NCI-H187 (cell line): ENCODE measurements at places on chromosomes 7 and 10.

GRCh38 chr7:132836746-132837145, 245.1 kb downstream of the CHCHD3 start:
- no peak for DNase-seq

DNA sequence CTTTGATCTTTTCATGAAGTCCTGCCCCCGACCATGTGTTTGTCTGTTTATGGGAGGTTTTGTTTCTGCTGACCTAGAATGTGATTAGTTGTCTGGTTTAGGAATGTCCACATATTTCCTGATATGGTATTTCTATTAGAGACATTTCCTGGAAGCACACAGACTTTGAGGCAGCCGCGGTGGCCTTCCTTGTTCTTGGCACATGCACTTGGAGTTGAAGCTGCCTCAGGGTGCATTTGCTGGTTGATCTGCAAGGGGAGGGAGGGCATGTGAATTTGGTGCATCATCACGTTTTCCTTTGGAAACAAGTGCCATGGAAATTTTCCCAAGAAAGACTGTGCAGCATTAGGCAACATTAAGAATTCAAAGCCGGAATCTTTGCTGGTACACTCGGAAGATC, 328.7 kb downstream of the PAXIP1 start:
- no peak for DNase-seq

GRCh38 chr10:92124616-92125143, 166.2 kb downstream of the CPEB3 start:
- DNase-seq, result no peak

- no peak for DNase-seq
Observed at GRCh38 chr7:33632840-33633525, 272.4 kb upstream of the BMPER start.

DNA sequence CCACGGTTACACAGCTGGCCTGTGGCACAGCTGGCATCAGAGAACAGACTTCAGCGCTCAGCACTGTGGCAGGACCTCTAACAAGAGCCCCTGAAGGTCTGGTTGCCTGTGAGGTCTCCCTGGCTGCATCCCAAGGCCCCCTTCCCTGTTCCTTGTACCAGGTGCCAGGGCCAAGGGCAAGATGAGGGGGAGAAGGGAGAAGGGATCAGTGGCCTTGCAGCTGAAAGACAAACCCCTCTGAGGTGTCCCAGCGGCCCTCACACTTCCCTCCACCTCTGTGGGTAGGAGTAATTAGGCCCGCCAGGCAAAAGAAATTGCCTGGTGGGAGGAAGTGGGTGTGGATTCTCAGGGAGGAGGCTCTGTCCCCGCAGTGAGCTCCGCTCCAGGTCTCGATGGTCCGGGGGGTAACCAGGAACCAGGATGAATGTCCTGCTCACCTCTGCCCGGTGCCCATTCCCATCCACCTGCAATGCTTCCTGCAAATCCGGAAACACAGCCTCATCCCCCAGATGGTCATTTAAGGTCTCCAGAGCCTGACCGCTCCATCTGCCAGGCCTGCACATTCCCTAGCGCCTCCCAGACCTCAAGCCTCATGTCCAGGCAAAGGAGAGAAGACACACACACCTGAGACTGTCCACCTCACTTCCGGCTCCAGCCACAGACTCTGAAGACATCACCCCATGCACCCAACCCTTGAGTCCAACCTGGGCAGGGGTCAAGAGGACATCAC, 22.7 kb downstream of the GRID2IP start:
- no peak for DNase-seq

DNA sequence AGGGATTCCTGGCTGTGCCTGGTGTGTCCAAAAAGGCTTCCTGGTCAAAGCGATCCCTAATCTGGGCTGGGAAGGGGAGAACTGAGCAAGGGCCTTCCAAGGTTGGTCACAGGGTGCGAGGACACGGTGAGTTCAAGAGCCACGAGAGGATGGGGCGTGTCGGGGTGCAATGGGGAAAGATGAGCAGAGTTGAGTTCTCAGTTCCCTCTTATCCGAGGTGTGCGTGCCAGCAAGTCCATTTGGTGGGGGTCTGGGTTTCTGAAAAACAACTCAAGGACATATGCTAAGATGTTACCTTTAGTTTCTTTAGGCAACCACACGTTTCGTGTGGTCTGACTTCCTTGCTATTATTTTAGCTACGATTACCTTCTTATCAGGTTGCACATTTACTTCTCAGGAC, 1.3 kb downstream of the ZNF775 start:
- no peak for DNase-seq

- DNase-seq, result no peak
Observed at GRCh38 chr10:69375307-69376151, 41.2 kb downstream of the TACR2 start.

GRCh38 chr7:11784769-11785536, 47.0 kb downstream of the THSD7A start:
- DNase-seq, result no peak

GRCh38 chr7:45967591-45968157, 46.6 kb upstream of the IGFBP3 start:
- DNase-seq, result no peak

DNA sequence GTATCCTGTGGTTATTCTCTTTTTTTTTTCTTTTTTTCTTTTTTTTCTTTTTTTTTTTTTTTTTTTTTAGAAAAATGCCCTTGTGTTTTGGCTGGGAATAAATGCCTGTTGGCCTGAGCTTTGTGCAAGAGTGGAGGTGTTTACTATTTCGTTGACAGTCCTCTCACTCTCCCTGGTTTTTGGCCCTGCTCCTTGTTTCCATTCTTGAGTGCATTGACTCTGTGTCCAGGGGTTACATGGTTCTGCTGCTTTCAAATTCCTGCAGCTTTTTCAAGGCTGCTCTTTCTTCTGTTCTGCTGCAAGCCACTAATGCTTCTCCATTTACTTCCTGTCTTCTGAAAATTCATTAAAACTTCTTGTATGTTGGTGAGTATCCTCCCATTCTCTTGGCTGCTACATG, 59.7 kb upstream of the TBX20 start:
- no peak for DNase-seq

GRCh38 chr7:124992851-124993562, 63.4 kb upstream of the POT1 start:
- DNase-seq, result no peak

DNA sequence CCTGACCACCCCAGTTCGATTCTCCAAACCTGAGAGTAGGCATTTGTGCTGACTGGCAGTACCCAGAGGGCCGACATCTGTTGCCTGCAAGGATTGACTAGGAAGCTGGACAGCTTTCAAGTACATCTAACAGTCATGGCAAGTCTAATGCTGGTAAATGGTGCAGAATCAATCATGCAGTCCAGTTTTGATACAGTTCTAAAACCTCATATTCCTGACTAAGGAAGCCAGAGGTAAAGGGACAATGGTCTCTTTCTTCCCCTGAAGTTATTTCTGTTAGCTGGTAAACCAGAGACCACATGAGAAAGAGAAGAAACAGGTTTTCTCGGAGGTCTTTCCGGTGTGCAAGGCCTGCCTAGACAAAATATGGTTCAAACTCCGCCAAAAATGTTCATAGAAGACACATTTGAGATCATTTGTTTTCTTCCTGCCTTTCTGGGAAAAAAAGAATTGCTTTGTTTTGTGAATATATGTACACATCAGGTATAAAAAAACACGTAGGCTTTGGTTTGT, 97.1 kb downstream of the WDR37 start:
- DNase-seq, result no peak

DNA sequence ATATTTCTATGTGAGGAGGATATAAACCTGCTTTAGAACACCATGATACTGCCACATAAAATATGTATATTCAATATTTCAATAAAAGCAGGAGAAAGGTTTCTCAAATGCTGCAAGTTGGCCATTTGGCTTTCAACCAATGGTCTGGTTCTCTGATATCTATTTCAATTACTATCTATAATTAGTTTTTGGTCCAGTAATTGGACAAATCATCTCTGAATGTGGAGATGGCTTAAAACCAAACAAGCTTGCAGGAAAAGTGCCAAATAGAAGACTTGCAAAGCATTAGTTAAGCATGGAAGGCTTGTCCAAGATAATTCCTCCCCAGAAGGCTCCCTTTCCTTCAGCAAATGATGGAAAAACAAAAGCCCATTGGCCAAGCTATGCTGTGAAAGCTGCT, 140.1 kb downstream of the CPEB3 start:
- no peak for DNase-seq

GRCh38 chr10:5782174-5782573, 31.1 kb downstream of the GDI2 start:
- DNase-seq, result no peak

GRCh38 chr10:97553575-97554031, 19.0 kb upstream of the ANKRD2 start:
- DNase-seq, result no peak

GRCh38 chr7:34155220-34155908, 250.0 kb downstream of the BMPER start:
- no peak for DNase-seq

DNA sequence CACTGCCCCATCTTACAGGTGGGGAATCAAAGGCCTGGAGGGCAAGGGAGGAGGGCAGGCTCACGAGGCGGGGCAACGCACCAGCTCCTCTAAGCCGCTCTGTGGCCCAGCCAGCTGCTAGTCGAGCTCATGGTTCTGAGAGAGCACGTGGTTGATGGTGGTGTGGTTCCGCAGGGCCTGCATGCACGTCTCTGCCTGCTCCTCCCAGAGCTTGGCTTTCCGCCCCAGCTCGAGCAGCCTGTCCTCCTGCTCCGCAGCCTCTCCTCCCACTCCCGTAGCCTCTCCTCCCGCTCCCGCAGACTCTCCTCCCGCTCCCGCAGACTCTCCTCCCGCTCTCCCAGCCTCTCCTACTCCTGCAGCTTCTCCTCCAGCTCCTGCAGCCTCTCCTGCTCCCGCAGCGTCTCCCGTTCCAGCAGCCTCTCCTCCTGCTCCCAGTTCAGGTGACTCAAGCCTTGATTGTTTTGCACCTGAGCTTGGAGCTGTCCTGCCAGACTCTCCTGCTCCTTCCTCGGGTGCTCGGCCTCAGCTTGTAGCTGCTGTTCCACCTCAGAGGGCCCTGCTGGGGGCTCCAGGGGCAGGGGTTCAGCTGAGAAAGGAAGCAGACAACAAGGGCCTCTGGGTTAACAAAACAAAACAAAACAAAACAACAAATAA, 19.1 kb upstream of the MTPAP start:
- no peak for DNase-seq

GRCh38 chr10:22086730-22087401, 83.3 kb upstream of the DNAJC1 start:
- no peak for DNase-seq

DNA sequence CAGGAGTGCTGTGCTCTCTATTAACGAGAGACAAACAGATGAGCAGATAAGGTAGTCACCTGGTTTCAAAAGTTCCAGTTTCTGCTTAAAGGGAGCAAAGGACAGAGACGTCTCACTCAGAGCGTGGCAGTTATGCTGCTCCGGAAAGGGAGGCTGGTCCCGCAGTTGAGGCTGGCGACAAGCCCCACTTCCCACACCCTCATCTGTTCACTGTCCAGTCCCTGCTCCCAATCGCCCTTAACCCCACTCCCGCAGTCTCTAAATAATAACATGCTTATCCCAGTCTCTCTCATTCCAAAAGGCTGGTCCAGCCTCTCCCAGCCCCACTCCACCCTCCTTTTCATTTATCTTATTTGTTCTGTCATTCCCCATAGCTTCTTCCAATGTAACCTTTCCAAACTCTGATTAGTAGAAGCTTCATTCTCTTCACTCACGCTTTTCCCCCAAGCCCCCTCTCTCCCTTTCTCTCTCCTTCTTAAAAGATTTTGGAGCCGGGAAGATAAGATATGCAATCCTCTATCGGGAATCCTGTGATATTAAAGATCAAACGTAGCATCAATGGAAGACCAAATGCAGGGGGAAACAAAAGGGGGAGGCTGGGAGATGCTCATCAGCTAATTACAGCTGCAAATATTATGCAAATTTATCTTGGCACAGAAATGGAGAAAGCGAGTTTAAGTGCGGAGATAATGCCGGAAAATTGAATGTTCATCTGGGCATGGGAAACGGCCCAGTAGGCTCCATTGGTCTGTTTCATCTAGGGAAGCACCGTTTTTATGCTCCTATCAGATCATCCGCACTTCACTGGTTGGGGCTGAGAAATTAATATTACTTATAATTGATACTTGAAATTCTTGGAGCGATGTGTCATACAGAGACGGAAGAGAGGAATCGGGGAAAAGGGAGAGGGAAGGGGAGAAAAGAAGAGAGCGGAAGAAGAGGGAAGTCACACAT, 16.3 kb upstream of the GATA3 start:
- no peak for DNase-seq

GRCh38 chr7:41809940-41810576, 107.2 kb upstream of the INHBA start:
- no peak for DNase-seq

GRCh38 chr7:128830231-128831177, at the start of gene FLNC:
TSS of gene FLNC (plus strand) at chr7:128830406. CDS start at chr7:128830638, 232 bp downstream.
- DNase-seq, result no peak

DNA sequence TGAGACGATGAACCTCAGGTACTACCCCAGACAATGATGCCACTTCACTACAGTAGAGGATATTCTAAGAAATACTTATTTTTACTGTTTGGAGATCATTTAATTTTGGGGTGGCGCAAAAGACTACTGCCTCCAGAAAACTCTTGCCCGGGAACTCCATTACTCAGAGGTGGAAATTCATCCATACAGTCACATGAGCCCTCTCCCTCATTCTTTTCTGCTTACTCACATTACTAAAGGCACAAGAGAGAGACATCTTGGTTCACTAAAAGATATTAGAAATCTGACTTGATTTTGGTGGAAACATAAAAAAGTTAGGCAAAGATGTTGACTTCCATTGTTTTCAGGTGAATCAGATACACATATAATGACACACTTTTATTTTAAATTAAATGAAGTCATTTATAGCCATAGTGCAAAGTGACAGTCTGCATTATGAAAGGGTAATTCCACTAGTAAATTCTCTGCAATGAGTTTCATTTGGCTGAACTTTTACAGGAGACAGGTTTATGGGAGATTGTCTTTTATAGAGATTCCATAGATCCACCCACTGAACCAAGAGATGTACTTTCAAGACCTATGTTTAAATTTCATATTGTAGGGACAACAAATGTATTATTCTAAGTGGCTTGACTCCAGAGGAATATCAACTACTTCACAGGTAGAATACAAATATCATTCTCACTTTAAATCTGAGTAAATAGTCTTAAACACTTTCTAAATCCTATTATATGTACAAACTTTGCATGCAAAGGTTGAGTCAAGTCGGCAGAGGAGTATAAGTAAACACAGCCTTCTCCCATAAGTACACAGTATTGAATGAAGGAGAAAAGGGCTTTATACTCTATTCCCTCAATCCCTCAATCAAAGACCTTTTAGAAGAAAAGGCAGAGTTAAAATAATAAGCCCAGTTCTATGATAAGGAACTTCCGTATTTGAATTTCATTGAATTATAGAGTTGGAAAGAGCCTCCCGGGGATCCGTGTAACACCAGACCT, 18.8 kb downstream of the NEBL start:
- DNase-seq, result no peak

GRCh38 chr10:94307046-94307615, 55.6 kb downstream of the NOC3L start:
- DNase-seq, result no peak

GRCh38 chr10:123154092-123154710, at the start of gene BUB3:
TSS of gene BUB3 (plus strand) at chr10:123154402. CDS start at chr10:123154918, 516 bp downstream.
- peak; percentile 81 for DNase-seq

GRCh38 chr7:150668472-150668911, 17.0 kb upstream of the GIMAP2 start:
- no peak for DNase-seq
